GM06990 (cell line): ENCODE measurements at places on chromosomes 2 and 18.
A peak's percentile ranks its signal among the peaks of the same experiment; 100 is the strongest.

DNA sequence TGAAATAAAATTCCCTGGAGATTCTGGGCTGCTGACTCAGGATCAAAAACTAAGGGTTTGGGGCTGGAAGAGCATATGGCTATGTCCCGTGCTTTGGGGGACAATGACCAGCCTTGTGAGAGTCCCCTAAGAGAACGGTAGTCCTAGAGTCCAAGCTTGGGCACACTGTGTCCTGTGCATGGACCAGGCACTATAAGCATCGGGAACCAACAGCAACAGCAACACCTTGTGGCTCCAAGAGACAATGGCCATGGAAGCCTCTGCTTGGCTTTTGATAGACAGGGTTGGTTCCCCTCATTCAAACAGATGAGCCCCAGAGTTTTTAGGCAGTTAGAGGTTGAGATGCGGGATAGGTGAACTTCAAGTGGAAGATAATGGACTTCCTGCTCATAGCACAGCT lies 294.4 kb upstream of the CHAC2 start:
- DNase-seq = no peak

- DNase-seq = no peak
Measured at GRCh38 chr18:32156855-32157254, 33.0 kb upstream of the MEP1B start.

- no peak for DNase-seq
Measured at GRCh38 chr2:148184976-148185375, 164.1 kb downstream of the MBD5 start.

DNA sequence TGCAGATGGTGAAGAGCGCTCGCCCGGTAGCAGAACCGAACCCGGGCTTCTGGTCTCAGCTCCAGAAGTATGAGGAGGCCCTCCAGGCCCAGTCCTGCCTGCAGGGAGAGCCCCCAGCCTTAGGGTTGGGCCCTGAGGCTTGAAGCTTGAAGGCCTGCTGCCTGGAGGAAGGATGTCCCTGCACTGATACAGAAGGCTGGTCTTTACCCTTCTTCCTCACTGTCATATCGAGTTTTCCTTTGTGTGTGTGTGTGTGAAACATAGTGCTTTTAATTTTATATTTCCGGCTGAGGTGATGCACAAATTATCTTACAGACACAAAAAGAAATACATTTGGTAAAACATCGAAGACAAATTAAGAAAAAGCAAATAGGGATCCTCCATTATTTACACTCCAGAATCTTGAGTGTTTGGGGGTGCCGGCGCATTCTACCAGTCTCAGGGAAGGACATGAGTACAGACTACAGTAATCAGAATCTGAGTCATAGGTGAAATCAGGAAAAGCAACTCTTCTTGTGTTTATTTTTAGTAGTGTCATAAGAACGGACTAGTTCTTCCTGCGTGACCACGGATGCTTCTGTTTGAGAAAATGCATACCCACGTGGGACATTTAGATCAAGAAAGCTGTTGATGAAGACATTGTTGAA lies 1.3 kb downstream of the DUSP28 start:
- no peak for DNase-seq

DNA sequence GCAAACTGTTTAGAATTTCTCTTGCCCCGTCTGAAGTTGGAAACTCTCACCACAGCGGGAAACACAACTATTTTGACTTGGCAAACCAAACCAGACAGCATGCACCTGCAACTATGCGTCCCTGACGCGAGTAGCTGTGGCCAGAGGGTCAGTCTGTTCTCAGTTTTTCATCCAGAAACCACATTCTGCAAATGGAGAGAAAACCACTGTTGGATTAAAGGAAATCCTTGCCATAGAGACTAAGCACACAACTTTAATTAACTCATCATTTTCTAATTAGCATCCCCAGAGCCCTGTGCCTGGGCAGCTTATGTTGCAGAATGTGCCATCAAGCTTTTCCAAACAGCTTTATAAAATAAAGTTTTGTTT lies 415.7 kb upstream of the TCF4 start:
- no peak for DNase-seq

- DNase-seq = no peak
Measured at GRCh38 chr2:195520671-195521155, 136.3 kb upstream of the SLC39A10 start.

GRCh38 chr2:150847578-150847977 lies 360.1 kb upstream of the RND3 start:
- DNase-seq = no peak

GRCh38 chr2:26144953-26145680 lies 27.8 kb upstream of the GAREM2 start:
- peak; percentile 19 for DNase-seq

GRCh38 chr18:56789004-56789888 lies 138.1 kb downstream of the WDR7 start:
- DNase-seq = peak; percentile 5

GRCh38 chr2:230496891-230497290 lies 80.9 kb downstream of the SP100 start:
- peak; percentile 39 for DNase-seq

- DNase-seq = no peak
Measured at GRCh38 chr2:240217431-240218301, 77.2 kb upstream of the OTOS start.

DNA sequence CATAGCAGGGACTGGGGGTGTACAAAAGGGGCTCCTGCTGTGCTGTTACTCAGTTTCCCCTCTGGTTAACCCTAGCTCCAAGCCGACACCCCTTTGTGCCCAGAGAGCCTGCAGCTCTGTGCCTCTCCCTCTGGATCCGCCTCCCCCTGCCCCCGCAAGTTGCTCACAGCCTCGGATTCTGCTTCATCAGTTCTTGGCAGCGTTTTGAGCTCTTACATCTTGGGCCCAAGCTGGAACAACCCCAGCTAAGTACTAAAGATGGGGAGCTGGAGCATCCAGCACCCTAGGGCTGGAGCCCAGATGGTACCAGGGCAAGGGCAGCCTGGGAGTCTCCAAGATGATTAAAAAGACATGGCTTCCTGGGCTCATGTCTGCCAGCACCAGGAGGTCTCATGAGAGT lies 40.7 kb downstream of the POMC start:
- DNase-seq = no peak

- DNase-seq = no peak
Measured at GRCh38 chr2:109178968-109179367, 50.0 kb downstream of the SH3RF3 start.

GRCh38 chr2:68548396-68548795 lies 81.0 kb downstream of the APLF start:
- DNase-seq = no peak

GRCh38 chr2:54895730-54896129 lies 154.5 kb downstream of the RTN4 start:
- no peak for DNase-seq

- no peak for DNase-seq
Measured at GRCh38 chr2:68417926-68418325, 49.2 kb downstream of the FBXO48 start.

DNA sequence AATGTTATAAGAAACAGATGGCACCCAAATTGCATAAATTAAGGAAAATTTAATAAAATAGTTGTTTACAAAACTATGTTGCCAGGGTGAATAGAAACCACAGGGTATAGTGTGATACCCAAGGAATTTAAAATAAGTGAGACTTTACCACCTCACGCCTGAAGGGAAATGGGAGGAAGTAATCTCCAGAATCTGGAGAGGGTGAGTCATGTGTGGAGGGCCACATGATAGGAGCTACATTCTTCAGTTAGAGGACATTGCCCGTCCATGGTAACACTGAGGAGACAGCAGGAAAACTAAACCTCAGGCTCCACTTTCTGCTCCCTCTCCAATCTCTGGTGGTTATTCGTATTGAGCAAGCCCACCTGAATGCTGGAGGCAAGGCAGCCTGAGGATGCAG lies 97.2 kb upstream of the NXPH2 start:
- DNase-seq = no peak

GRCh38 chr2:45458909-45459563 lies 152.0 kb downstream of the SRBD1 start:
- no peak for DNase-seq

- no peak for DNase-seq
Measured at GRCh38 chr2:88603146-88603545, 24.1 kb downstream of the EIF2AK3 start.

GRCh38 chr18:55149994-55150393 lies 190.7 kb upstream of the CCDC68 start:
- DNase-seq = no peak

DNA sequence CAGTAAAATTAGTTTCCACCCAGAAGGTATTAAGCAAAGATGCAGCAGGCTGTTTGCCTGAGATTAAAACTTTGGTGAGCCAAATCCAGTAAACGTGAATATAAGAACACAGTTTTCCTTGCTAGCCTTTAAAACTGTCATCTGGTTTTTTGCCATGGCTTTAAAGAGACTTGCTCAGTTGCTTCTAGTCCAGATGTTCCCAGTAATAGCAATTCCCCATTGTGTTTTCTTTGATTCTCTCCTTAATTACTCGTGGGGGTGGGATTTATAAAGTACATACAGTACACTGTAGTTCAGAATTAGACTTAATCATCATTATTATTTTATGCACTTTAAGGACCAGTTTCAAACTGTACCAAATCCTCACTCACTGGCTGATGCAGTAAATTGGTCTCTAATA lies 303.5 kb upstream of the ZNF804A start:
- no peak for DNase-seq

GRCh38 chr2:182110347-182110746 lies 124.7 kb downstream of the PPP1R1C start:
- no peak for DNase-seq

- DNase-seq = no peak
Measured at GRCh38 chr18:54075689-54076088, 148.8 kb downstream of the MBD2 start.

GRCh38 chr18:58321986-58322385 lies 278.0 kb downstream of the NEDD4L start:
- no peak for DNase-seq

- no peak for DNase-seq
Measured at GRCh38 chr2:10806543-10806942, 6.0 kb downstream of the PDIA6 start.

DNA sequence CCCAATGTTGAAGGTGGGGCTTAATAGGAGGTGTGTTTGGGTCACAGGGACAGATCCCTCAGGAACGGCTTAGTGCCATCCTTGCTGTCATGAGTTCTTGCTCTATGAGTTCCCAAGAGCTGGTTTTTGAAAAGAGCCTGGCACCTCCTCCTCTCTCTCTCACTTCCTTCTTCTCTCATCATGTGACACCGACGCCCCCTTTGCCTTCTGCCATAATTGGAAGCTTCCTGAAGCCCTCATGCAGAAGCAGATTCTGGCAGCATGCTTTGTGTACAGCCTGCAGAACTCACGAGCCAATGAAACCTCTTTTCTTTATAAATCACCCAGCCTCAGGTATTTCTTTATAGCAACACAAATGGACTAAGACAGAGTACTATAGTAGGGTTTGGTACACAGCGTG lies 100.4 kb upstream of the SH3BP4 start:
- DNase-seq = no peak

DNA sequence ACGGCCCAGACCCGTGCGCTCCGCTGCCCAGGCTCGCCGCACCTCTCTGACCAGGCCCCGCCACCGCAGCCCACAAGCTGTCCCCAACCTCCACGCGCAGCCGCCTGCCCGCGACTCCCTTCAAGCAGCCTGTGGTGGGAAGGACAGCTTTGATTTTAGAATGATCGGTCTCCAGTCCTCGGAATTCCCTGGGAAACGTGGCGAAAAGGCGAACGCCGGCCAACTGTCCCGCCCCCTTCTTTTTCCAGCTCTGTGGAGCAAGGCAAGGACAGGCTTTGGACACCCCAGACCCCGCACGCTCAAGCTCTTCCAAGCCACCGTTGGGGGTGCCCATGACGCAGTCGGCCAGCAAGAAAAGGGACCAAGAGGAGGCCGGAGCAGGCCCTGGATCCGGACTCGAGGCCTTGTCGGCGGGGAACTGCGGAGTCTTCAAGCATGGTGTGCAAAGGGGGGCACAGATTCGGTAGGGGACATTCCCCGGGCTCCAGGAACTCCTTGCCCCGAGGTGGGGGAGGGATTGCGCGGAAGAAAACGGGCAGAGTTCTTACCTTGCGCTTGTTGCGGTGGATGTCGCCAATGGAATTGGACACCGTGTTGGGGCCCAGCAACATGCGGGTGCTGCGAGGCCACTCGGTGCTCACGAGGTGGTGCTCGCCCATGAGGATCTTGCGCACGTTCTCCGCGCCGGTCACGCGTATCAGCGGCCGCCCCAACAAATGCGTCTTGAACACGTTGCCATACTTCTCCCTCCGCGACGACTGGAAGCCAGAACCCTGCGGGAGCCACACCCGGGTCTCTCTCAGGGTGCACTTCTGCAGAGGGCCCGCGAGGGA lies 4.0 kb downstream of the CYP26B1 start:
- DNase-seq = no peak

DNA sequence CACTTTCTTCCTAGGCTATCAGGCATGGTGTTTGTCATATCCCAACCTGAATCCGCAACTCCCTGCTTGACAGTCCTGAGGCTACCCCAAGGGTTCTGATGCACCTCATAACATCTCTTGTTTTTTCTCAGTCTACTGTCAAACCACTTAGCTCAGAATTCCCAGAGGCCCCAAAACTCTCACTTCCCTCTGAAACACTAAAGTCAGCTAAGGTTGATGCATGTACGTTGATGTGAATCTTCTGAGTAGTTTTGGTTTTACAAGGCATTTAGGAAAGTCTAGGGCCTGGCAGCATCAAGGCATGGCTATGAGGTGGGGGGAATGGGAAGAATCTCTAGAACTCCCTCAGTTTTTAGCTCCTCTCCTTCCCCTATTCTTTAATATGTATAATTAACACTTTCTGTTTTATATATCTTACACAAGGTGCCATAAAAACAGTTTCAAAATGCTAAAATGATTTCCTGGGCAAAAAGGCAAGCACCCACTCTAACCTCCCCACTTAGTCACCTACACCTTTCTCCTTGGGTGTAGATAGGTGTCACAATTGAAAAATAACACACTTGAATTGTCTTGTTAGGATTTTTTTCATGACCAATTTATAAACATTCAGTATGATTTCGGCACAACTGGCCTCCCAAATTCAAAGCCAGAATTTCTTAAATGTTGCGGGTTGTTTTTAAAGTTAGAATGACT lies 71.4 kb upstream of the TANK start:
- peak; percentile 76 for DNase-seq

DNA sequence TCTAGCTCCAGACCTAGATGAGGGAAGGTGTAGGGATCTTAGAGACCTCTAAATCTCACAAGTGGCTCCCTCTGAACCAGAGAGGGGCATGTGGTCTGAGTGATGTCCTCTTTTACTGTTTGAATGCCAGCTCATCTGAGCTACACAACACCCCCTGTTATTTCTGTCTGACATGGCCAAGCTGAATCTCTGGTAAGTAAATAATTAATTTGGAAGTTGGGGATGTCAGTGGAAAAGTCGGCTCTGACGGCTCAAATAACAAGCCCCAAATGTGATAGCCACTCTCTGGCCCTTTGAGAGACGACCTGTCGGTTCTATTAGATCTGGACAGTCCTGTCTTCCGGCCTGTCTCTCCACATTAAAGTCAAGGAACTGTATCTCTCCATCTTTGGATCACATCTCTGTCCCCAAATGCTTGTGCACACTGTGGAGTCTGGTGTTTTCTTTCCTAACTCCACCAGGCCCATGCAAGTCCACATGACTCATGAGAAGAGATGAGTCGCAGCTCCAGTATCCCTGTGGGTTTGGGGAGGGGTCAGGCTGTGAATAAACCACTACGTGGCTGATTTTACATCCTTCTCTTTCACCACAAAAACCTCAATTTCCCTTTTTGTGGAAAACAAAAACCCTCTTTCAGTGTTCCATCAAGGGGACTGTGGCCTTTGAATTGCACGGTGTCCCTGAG lies 52.5 kb downstream of the SETBP1 start:
- no peak for DNase-seq
